ENCODE measurements at places on chromosomes 2 and 18.

- no peak for DNase-seq
Observed at GRCh38 chr2:233101816-233102215, 41.7 kb downstream of the INPP5D start.

GRCh38 chr2:31000970-31001369, 137.3 kb downstream of the GALNT14 start:
- DNase-seq, result no peak

DNA sequence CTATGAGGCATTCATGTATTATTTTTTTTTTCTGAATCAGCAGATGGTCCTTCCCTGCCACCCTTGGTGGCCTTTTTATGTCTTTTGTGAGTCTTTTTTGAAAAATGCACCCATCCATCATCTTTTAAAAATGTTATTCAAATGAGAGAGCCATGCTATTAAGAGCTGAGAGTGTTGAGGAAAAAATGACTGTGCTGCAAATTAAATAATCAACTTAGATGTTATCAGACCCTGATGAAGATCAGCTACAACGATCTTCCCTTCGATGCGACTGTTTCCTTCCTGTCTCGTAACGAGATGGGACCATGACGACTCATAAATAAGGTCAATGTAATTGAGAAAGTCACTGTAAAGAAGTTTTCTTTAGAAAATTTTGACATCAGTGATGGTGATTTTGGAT, 44.4 kb downstream of the TRIB2 start:
- no peak for DNase-seq

DNA sequence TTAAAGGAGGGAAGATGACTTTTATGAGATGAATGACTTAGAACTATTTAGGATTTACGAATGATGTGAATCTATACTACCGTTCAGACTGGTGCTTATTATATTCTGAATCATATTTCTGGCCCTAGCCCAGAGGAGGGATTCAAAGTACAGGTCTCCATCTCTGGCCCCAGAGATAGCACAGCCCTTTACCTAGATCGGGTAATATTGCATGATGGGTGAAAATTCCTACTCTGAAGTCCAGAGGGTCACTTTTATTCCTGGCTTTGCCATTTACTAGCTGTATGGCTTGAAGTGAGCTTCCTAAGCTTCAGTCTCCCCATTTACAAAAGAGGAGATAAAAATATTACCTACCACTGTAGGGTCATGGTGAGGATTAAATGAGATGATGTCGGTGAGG, 135.8 kb upstream of the OSR1 start:
- DNase-seq, result no peak

- no peak for DNase-seq
Observed at GRCh38 chr2:121220995-121221394, 64.0 kb downstream of the TFCP2L1 start.

GRCh38 chr2:105141099-105141614, 100.4 kb upstream of the GPR45 start:
- DNase-seq, result no peak

GRCh38 chr2:147520817-147521216, 324.0 kb upstream of the ACVR2A start:
- no peak for DNase-seq

DNA sequence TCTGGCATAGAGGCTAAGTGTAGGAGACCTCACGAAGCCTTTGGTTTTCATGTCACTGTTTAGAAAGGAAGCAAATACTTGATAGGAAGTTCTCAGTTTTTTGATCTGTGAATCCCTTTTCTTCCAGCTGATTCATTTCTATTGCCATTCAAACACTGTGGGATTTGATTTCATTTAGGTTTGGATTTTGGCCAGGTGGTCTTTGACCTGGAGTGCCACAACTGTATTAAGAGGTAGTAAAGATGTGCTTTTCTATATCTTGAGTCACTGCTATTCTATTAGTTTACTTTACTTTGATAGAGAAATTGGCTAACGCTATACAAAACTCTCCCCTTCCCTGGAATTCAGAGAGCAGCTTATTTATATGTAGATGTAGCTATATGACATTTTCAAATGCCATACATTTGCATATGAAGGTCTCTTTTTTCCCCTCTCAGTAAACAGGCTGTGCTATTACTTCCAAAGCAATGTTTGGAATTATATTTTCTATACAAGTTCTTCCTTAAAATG, 132.4 kb upstream of the CAVIN2 start:
- no peak for DNase-seq

DNA sequence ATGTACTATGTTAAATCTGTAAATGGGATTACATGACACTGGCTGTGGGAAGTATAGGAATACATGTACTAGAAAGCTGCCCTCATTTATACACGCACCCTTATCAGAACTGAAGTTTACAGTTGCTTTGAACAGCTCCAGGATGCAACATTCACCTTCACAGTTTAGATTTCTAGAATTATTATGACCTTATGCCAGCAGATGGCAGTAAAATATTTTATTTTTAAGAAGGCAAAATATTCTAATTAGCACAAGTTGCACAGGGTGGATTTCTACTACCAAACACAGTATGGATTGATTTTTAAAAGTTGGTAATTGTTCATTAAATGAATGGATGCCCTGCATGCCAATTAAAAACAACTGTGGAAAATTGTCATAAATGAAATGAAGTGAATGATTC, 670.4 kb downstream of the KCNJ3 start:
- no peak for DNase-seq

- no peak for DNase-seq
Observed at GRCh38 chr18:62030091-62030985, 137.5 kb upstream of the RNF152 start.

DNA sequence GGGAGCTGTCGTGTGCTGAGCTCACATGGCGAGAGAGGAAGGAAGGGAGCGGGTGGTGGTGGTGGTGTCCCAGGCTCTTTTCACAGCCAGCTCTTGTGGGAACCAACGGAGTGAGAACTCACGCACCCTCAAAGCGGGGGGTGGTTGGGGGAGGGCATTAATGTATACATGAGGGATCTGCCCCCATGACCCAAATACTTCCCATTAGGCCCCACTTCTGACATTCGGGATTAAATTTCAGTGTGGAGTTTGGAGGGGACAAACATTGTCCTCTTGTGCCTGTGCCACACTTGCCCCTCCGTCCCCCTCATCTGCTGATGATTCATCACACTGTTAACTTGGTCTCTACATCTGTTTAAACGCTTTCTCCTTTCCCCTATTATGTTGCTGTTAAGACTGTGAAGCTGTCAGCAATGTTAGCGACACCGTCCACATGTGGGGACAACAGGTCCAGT, 22.5 kb downstream of the INPP4A start:
- no peak for DNase-seq

DNA sequence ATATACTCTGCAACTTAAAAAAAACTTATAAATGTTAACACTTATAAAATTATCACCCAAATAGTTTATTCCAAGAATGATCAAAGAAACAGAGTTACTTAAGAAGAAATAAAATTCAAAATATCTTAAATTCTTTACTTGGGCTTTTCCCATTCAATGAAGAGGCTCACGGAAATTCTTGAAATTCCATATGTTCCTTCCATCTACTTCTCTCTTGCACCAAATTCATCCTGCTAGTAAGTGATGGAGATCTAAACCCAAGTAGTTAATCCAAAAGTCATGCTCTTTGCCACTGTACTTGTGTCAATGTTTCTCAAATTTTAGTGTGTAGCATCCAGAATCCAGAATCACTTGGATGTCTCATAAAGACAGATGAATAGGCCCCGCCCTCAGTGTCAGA, 465.9 kb downstream of the TXNL1 start:
- DNase-seq, result no peak

- DNase-seq, result no peak
Observed at GRCh38 chr2:159091976-159092375, 123.5 kb downstream of the TANC1 start.

DNA sequence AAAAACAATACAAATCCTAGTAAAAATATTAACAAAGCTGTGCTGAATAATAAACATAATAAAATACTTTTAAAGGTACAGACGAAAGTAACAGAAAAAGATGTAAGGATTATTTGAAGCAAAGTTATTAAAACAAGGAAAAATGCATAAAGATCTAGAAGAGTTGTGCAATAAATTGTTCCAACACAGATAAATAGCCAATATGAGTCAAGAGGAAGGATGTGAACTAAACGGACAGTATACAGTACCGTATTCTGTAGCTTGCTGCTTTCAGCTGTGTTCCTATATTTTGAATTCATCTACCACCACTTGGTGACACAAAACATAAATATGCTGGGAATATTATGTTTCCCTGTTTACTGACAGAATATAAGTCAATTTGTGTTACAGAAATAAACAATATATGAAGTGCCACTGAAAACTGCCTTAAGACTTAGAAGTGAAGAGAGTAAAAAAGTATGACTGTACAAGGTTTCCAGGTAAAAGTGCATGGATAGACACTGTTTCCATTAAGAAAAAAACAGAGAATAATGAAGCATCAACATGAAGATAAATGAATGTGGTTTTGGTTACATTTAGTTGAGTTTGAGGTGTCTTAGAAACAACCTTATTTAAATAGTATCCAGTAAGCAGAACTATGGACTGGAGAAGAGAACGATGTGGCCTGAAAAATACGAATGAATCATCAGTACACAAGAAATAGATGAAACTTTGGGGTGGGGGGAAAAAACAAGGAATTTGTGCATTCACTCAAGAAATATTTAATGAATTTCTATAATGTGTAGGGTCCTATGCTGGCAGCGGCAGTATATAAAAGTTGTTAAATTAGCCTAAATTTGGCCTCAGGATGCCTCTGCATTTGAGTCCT, 13.1 kb downstream of the PPP3R1 start:
- no peak for DNase-seq

- DNase-seq, result no peak
Observed at GRCh38 chr2:188051706-188052105, 240.0 kb upstream of the GULP1 start.

- no peak for DNase-seq
Observed at GRCh38 chr2:45115181-45115580, 105.9 kb upstream of the SIX2 start.

DNA sequence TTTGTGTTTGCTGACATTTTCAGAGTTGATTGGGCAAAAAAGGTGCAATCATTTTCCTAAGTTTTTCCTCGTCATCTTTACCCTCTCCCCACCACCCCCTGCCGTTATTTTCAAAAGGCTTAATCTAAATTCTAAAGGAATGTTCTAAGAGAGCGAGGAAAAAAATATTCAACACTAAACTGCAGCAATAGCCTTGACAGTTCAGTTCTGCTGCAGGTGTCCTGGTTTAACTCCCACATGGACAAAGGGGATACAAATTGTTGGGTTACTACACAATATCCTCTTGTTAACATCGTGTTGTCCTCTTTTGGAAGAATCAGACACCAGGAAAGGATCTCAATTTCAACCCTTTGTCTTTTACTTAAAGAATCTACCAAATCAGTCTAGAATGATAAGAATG, 696.5 kb downstream of the NRXN1 start:
- no peak for DNase-seq

DNA sequence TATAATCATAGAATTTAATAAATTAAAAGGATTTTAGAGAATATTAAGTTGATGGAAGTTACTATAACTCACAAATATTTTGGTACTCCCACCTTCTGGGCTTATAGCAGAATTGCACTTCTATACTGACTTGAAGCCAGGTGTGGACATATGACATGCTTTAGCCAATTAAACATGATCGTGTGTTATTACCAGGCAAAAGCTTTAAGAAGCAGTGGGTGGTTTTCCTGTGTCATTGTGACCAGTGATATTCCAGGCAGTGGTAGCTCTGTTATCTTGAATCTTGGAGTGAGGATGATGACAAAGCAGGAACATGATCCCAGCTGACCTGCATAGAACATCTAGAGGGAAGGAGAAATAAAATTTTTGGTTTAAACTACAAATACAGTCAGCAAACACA, 370.9 kb upstream of the ZEB2 start:
- DNase-seq, result no peak

DNA sequence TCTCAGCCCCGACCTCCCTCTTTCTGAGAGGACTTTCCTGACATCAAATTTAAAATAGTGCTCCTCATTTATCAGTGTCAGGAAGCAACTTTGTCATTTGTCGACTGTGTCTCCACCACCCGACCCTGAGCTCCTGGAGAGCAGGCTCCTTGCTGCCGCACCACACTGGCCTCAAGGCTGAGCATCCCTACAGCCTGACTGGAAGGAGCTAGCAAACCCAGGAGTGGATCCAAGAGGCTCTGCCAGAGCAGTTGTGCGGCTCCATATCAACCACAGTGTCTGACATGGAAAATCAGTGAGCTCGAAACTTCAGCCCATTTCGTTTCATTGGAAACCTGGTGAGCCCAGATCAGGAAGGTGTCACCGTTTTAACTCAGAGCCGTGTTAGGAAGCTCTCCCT, 125.2 kb downstream of the PTGR3 start:
- no peak for DNase-seq

DNA sequence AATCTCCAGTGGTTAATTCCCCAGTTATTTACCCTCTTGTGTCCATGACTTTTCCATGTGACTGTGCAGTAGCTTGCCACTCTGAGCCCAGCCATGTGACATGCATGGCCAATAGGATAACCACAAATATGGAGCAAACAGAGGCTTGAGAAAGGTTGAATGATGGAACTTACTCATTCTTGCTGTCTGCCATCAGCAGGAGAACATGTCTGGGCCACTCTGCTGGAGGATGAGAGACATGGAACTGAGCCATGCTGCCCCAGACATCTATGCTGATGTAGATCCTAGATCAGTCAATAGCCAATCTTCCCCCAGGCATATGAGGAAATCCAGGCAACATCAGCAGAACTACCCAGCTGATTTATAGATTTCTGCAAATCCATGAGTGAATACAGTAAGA, 992.3 kb upstream of the FANCL start:
- DNase-seq, result no peak

DNA sequence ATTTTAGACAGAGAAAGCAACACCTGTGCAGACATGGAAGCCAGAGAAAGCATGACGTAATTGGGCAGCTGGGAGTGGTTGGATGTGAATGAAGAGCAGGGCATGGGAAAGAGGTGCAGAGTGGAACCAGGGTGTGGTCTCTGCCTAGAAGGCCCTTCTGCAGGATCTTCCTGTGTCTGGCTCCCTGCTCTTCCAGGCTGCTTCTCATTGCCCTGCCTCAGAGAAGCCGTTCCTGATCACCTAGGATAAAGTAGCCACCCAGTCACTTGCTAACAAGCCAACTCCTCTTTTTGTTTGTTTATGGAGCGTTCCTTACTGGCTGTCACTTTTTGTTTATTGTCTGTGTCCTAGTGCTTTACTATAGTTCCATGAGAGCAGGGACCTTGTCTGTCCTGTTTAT, 28.5 kb downstream of the GALNT1 start:
- no peak for DNase-seq

DNA sequence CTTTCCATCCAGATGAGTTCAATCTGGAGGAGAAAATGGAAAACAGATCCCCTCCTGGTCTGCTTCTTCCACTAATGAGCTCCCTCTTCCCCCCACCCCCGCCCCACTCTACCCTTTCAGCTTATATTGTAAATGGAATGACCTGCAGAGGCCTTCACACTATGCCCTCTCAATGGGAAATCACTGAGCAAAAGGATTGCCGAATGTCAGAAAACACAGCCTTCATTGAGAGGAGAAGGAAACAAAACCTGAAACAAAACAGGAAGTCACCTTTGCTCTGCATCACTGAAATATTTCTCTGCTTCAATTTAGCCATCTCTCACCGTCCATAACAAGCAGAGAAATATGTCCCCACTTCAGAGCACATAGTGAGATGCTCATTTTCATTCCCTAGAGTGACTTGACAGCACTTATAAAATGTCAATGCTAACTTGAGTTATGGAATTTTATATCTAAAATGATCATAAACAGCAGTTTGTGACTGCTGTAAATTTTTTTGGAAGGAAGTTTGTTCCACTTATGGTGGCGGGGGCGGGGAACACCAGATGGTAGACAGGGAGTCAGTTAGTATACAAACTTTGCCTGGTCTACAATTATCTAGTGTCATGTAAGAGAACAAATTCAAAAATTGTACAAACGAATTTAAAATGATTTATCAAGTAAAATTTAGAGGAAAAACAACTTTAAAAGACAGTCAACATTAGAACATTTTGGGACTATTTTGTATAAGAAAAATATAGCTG, 1.8 kb upstream of the FRZB start:
- no peak for DNase-seq

Measured in cortex of kidney (tissue), 1 donor.